ENCODE measurements at places on chromosomes 3 and 15. TPM values are rescaled to one million over a fixed set of nuclear protein-coding genes. Genes with fewer than 3 reads are reported as not detected.

Gene ZCWPW2
- 0.20 TPM for total RNA-seq

Gene CDAN1
- total RNA-seq: 24.8 TPM

Gene MESP2
- total RNA-seq: not detected

DNA sequence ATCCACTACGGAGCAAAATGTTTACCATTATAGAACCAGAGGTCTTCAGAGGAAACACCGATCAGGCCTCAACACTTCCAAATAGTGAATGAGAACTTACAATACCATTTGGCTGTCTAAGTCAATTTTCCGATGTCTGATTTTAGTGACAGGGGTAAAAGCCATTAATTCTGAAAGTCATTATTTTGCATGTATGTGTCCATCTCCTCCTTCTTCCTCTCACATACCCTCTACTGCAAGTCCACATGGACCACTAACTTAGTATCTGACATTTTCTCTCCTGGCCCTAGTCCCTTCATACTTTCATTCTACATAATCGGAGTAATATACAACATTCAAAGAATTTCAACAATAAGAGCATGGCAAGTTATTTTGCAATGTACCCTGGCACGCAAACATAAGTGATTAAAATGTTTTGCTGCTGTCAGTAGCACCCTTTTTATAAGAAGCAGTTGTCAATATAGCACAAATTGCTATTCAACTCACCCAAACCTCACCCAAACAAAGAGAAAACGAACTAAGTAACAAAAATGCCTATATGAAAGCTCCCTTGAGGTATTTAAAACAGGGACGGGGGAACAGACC is 1.9 kb downstream of the TOP2B start:
- DNase-seq: no peak

Gene ADAMTS9
- total RNA-seq: not detected
